NCI-H1930 (cell line): ENCODE measurements at places on chromosomes 13 and 19.
A peak's percentile ranks its signal among the peaks of the same experiment; 100 is the strongest.

GRCh38 chr13:101529422-101529821 is 76.9 kb downstream of the ITGBL1 start:
- DNase-seq = no peak

- no peak for DNase-seq
Observed at GRCh38 chr19:40775632-40776022, 306 bp downstream of the MIA start.

- no peak for DNase-seq
Observed at GRCh38 chr19:17778968-17779929, 15.7 kb upstream of the B3GNT3 start.

DNA sequence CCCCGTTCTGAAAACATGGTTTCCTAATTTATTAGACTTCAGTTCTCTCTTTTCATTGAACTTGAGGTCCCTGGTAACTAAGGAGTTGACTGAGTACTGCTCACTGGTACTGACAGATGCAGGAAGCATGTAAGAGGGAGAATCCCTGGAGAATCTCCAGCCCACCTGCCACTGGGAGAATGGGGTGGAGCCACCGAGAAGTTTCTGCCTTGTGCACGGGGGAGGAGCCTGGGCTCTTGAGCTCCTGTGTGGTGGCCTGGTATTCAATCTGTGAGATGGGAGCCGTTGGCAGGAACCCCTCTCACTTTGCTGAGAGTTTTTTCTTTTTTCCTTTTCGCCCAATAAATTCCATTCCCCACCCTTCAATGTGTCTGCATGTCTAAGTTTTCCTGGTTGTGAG is 13.2 kb upstream of the AKAP11 start:
- DNase-seq = no peak

- DNase-seq = no peak
Observed at GRCh38 chr13:29963089-29963488, 112.7 kb upstream of the UBL3 start.

DNA sequence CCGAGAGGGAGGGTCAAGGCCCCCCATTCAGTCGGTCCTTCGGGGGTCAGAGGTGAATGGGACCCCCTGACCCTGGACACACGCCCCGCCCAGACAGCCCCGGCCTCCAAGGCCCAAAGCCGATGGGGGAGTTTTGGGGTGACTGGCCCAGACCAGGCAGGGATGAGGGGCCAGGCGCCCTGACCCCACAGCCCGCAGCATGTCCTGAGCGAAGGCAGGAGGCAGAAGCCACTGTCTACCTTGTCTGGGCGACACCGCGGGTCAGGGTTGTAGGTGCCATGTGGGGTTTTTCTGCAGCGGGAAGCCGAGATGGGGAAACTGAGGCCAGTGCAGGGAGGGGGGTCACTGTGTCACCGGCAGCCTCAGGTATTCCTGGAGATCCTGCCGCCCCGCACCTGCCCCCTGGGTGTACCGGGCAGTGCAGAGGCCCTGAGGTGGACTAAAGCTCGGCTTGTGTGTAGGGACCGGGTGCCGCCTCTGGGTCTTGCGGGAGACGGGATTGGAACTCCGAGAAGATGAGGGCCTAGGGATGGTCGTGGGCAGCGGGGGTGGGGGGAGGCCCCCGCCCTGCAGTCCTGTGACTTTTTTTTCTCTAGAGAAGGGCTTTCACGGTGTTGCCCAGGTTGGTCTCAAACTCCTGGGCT is 8.5 kb downstream of the ARID3A start:
- DNase-seq = no peak

DNA sequence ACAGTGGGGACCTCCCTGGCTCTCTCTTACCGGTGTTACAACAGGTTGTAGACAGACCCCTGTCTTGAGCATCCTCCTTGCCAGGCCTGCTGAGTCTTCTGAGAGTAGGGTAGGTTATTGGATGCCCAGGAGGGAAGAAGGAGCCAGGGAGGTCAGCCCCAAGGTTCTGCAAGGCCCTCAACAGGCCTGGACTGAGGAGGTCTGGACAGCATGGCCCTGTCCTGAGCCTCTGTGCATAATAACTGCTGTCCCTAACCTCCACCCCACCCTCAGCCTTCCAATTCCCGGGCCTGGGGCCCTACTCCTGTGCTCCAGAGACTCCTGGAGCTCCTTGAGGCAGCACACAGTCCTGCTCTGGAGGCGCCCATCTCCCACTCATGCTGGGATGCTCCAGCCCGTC is 336 bp downstream of the CD22 start:
- DNase-seq = no peak

DNA sequence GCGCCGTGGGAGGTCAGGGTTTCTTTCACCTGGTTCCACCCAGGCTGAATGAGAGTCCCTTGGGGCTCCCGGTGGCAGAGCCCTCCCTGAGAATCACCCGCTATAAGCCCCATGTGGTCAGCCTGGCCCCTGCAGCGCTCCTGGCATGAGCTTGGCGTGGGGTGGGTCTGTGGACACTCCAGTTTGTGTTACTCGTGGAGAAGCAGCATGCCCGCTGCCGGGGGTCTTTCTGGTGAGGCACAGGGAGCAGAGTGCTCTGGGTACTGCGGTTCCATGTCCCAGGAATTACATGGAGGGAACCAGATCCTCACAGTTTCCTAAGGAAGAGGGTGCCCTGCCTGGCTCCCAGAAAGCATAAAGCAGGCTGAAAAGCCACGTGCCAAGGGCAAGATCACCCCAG is 62.2 kb downstream of the SMARCA4 start:
- DNase-seq = no peak

DNA sequence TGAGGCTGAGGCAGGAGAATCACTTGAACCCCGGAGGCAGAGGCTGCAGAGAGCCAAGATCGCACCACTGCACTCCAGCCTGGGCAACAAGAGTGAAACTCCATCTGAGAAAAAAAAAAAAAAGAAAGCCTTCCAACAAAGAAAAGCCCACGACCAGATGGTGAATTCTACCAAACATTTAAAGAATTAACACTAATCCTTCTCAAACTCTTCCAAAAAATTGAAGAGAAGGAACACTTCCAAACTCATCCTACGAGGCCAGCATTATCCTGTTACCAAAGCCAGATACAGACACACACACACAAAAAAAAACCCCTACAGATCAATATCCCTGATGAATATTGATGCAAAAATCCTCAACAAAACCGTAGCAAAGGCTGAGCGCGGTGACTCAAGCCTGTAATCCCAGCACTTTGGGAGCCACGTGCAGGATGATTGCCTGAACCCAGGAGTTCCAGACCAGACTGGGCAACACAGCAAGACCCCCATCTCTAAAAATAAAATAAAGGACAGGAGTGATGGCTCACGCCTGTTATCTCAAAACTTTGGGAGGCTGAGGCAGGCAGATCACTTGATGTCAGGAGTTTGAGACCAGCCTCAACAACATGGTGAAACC is 6.2 kb upstream of the EVI5L start:
- DNase-seq = no peak

- DNase-seq = peak; percentile 10
Observed at GRCh38 chr13:91817250-91817649, 418.8 kb downstream of the GPC5 start.

- DNase-seq = no peak
Observed at GRCh38 chr13:23751195-23751594, 138.0 kb downstream of the MIPEP start.

- no peak for DNase-seq
Observed at GRCh38 chr13:21909331-21909730, 238.5 kb downstream of the FGF9 start.

- DNase-seq = no peak
Observed at GRCh38 chr19:39670998-39671397, 15.3 kb downstream of the LGALS16 start.

GRCh38 chr19:14530005-14530348 is 583 bp downstream of the TECR start:
- DNase-seq = no peak

DNA sequence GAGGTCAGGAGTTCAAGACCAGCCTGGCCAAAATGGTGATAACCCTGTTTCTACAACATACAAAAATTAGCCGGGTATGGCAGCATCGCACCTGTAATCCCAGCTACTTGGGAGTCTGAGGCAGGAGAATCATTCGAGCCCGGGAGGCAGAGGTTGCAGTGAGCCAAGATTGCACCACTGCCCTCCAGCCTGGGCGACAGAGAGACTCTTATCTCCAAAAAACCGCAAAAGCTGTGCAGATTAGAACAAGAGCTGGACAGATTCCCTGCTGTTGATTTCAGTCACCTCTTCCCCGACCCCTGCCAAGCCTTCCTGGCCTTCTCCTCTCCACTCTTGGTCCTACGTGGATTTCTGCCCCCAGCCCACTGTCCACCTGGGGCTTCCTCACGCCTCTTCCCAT is 8.3 kb downstream of the CAMSAP3 start:
- no peak for DNase-seq

DNA sequence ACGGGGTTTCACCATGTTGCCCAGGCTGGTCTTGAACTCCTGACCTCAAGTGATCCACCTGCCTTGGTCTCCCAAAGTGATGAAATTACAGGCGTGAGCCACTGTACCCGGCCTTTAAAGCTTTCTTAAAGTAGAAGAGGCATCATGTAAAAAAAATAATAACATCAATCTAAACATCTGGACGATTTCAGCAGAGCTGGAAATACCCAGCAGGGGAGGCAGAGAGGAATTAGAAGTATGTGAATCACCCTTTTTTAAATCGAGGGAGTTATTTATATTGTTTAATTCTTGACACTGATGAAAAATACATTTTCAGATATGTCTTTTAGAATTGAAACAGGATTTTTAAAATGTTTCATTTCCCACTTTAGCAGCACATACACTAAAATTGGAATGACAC is 37.4 kb upstream of the MTIF3 start:
- DNase-seq = no peak

- DNase-seq = no peak
Observed at GRCh38 chr13:24865163-24865953, 101.4 kb downstream of the RNF17 start.

DNA sequence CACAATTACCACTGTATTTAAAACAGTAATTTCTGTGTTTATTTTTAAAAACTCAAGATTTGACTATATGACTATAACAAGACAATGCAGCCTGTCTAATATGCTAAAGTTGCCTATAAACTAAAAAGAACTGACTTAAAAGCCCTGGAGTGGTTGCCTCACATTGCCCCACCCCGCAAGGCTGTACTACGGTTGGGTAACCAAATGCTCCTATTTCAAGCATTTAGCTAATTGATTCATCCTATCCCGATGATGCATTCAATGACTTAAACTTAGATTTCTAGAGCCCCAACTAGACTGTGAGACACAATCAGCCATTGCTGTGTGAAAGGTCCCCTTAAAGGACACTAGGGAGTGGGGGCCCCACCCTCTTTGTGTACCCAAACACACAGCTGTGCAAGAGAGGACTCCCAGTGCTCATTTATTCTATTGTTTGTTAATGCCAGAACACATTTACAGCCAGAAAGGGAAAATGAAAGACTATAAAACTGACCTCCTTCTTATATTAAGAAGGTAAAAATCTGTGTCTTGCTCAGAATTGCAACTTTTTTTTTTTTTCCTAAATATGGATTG is 66.9 kb downstream of the MIPEP start:
- DNase-seq = no peak

- peak; percentile 51 for DNase-seq
Observed at GRCh38 chr13:95660981-95661581, 15.9 kb upstream of the DNAJC3 start.

DNA sequence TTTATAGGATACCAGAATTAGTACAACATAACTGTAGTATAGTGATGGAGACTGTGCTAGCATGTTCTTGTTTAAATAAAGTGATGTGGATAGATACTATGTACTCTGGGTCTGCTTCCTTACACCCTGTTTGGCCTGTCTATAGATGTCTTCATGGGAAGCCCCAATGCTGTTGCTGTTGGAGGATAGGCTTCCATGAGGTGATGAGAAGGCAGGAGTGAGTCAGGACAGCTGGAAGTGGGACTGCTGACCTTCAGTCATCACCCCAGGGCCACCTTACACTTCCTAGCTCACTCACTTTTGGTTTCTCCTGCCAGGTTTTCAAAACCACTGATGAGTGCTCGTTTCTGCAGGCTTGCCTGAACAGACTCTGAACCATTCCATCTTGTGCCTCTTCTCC is 4.2 kb downstream of the KCTD4 start:
- no peak for DNase-seq

DNA sequence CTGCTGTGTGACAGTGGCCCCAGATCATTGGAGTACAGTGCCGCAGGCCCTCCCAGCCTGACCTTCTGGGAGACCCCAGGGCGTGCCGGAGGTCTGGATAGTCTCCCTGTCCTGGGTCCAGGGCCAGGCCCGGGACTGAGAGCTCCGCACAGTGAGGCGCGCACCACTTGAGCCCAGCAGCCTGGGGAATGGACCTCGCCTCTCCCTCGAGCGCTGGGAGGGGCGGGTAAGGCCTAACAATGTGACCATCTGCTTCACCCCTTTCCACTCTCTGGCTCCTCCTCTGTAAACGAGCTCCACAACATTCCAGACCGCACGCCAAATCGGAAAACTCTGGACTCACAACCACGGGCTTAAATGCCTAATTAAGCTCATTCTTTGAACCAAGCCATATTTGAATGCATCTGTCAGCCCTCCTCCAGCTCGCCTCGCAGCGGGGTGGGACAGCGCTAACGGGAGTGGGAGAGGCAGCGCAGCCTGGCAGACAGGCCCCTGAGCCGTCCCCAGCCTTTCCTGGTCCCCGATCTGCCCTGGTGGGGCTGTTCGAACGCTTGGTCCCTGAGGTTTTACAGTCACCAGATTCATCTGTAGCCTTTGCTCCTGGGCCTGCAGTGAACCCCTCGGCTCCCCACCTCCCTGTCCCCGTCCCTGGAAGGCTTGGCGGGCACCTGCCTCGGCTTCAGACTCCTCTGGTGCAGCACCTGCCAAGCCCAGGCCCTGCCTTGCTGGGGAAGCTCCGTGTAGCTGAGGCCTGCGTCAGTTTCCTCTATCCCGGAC is 120.7 kb upstream of the VSTM2B start:
- no peak for DNase-seq

DNA sequence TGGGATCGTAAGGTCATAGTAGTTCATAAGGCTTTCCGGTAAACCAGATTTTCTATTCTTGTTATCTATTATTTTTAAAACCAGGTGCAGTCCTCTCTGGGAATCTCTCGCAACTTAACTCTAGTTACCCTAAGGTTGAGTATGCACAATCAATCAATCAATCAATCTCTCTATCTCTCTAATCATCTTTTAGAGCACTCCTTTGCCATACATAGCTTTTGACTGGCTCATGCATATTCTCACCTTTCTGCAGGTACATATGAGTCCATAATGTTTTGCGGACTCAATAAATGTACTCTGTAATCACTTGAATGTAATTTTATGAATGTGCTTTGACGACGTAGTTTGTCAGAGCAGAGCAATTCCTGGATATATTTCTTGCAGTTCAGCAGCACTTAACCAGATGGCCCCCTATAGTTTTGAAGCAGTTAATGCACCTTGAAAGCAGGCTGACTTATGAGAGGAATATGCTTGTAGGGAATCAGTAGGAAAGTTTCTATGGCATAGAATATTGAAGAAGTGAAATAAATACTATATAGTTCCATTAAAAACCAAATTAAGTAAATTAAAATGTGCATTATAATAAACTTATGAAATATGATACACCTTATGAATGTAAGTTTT is 524.7 kb downstream of the GPC5 start:
- DNase-seq = no peak
